Brain pericyte (primary cell): ENCODE measurements at places on chromosomes 7 and 10.

GRCh38 chr7:2647594-2648172 is 15.9 kb downstream of the TTYH3 start:
- DNase-seq: no peak

DNA sequence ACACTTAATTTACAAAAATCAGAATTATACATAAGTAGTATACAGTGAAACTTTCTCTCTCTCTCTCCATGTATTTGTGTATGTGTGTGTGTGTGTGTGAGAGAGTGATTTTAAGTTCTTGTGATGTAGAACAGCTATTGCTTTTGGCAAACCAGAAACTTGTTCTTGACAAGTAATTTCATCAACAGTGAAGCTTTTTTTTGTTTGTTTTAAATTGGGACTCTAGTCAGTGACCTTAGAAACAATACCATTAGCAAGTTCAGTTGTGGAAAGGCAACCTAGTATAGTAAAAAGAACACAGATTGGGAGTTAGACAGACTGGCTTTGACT is 319.1 kb downstream of the PTEN start:
- no peak for DNase-seq

DNA sequence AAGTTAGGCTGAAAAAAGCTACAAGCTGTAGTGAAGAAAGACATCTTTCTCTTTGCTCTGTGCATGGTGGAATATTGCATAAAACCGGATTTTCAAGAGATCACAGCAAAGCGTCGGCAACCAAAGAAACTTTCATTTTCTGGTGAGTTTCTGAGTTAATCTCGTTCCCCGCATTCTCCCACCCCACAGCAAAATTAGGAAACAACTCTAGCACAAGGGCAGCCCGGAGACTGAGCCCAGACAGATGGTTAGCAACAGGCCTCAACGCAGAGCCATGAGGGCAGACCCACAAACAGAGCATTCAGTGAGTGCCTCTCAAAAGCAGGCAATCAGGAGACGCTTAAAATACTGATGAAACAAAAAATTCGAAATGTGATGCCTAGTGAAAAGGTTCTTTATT is 396.1 kb upstream of the KLF6 start:
- no peak for DNase-seq

DNA sequence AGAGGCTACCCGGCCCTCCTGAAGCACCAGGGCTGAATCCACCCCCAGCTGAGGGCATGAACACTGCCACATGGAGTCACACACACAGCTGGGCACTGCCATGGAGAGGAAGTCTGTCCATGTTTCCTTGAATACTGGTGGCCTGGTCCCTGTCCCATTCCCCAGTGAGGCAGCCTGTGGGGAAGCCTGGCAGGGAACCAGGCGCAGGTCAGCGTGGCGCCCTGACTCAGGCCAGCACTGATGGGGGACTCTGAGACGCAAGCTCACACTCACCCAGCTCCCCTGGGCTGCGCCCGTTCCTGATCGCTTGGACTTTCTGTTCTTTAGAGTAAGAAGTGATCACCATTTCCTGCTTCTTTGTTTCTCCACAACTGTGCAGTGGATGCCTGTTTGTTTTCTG is 128.3 kb downstream of the EGFR start:
- no peak for DNase-seq

GRCh38 chr7:76515999-76516443 is 5.7 kb downstream of the UPK3B start:
- DNase-seq: no peak

GRCh38 chr10:4041635-4042034 is 256.6 kb upstream of the KLF6 start:
- no peak for DNase-seq

- no peak for DNase-seq
These were observed 266.1 kb downstream of the PARD3 start for GRCh38 chr10:34549001-34549400.

DNA sequence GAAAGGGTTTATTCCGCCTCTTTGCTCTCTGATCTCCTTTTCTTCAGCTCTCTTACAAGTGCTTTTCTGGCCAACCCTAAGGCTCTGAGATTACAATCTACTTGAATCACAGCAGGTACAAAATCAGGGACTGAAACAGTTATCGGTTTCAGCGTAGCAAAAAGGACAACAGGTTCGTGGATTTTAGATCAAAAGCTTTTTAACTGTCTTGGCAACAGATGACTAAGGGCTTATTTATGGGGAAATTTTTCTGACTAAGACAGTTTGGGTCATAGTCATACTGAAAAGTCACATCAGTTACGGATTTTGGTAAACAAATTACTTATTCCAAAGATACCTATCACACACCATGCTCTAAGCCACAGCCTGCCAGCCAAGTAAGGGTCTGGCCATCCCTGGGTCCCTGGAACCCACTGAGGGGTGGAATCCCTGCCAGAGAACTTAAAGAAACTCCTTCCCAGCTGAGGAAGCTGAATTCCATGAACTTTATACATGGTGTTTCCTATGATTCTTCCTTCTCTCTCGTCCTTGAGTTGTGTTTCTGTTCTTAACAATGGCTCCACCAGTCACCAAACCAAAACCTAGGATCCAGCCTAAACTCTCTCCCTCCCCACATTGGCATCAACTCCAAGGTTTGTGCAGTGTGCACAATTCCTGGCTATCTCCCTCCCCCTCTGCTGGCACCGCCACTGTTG is 169.3 kb downstream of the FAM107B start:
- no peak for DNase-seq

GRCh38 chr7:28104041-28104541 is 76.5 kb downstream of the JAZF1 start:
- DNase-seq: no peak

DNA sequence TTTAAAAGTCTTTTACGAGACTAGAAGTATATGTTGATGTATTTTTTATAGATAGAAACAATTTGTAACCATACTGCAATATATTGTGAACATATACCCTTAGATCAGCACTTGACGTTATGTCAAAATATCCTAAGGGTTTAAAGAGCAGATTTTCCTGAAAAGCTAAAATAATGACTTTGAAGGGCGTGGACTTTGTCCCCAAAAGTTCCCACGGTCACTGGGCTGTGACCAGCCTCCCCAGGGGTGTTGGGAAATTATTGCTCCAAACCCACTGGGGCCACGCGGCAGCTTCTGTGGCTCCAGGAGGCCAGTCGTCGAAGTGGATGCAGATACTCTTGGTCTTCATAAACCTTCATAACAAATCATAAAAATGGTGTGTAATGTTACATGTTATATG is 29.9 kb downstream of the DNAJB6 start:
- no peak for DNase-seq

- DNase-seq: no peak
These were observed 11.1 kb upstream of the GLCCI1 start for GRCh38 chr7:7957513-7957912.

DNA sequence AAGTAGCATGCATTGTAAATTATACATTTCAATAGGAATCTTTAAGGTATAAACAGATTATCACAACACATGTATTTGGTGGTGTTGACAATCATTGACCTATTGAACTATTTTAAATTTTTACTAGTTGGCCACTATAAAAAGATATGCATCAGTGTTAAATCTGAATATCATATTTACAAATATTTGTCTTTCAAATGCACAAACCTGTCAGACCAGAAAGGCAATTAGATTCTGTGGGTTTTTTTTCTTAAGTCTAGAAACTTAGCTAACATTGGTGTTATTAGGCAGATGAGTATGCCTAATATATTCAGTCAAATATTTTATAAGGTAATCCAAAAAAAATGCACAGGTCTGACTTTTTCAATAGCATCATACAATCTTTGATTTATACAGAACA is 241.4 kb upstream of the DGKB start:
- no peak for DNase-seq

- DNase-seq: no peak
These were observed 1126.8 kb upstream of the PHF14 start for GRCh38 chr7:9846902-9847301.

GRCh38 chr7:38512704-38513103 is 118.5 kb downstream of the AMPH start:
- DNase-seq: no peak

DNA sequence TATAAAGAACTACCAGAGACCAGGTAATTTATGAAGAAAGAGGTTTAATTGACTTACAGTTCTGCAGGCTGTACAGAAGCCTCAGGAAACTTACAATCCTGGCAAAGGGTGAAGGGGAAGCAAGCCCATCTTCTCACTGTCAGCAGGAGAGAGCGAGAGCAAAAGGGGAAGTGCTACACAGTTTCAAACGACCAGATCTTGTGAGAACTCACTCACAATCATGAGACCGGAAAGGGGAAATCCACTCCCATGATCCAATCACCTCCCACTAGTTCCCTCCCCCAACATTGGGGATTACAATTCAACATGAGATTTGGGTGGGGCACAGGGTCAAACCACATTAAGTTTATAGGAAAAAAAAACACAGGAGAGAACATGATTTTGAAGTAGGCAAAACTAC is 222.1 kb upstream of the SHH start:
- no peak for DNase-seq

GRCh38 chr7:75604408-75604807 is 112.3 kb downstream of the SPDYE5 start:
- DNase-seq: no peak

- DNase-seq: no peak
These were observed 99.0 kb upstream of the PODXL start for GRCh38 chr7:131655447-131655846.

DNA sequence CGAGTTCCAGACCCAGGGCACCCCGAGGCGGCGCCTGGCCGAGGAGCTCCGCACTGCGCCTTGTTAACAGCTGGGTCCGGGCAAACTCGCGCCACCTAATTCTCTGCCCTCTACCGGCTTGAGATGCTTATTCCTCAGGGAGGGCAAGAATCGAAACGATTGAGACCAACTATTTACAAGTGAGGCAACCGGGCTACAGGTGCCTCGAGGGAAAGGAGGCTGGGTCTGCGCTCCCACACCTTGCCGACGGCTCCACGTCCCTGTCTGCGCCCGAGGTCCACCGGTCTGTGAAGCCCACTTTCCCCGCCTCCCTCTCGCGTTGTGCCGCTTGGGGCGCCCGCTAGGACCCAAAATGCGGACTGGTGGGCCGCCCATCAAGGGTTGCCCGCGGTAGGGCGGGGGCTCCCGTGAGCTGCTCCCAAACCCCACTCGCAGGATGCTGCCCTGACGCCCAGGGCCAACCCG is 527 bp downstream of the AKR1B1 start:
- DNase-seq: no peak

- DNase-seq: no peak
These were observed 116.1 kb downstream of the FAM53B start for GRCh38 chr10:124627866-124628675.

DNA sequence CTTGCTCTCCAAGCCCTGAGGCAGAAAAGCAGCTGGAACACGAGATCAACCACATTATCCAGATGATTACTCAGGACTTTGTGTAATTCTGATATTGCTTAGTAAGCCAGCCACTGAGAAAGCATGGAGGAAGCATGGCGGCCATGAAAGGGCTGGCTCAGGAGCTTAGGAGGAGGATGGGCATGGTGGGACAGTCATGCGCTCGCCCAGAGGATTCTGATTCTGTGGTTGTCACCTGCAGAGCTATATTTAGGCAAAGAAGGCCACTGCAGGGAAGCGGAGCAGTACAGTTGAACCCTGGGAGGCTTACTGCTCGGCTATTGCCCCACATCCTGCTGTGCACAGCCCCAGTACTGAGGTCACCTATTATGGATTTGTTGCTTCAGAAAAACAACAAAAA is 128.8 kb upstream of the DNAJB12 start:
- DNase-seq: no peak

- no peak for DNase-seq
These were observed 47.6 kb downstream of the TSPAN15 start for GRCh38 chr10:69498711-69499471.

DNA sequence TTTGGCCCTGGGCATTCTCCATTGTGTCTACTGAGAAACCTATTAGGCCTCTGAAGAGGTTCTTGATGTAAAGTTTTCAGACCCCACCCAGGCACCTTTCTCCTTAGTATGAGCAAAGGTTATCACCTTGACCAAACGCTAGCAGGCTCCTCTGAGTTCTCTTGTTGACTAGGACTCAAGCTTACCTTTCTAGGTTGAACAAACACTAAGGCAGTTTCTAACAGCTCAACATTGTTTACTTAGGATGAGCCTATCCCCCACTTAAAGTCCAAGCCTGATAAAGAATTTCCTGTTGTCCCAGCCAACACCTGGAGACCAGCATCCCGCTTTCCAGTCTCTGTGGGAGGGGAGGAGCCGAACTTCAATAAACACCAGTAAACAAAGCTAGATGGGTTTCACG is 26.3 kb upstream of the ITGB8 start:
- DNase-seq: no peak

DNA sequence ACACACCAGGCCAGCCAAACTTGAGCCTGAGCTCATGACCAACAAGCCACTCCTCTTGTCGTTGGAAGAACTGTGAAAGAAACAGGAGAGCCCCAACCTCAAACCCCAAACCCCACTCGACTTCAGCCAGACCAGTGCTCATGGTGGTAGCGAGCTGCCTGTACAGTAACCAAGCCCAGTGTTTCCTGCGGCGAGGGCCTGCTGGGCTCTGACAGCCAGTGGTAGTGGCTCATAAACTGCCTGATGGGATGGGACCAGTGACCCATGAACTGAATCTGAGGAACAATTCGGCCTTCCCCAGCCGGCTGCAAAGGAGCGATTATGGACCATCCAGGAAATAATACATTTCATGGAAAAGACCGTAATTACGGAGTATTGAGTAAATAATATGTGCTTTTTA is 191.9 kb downstream of the RPS24 start:
- no peak for DNase-seq

DNA sequence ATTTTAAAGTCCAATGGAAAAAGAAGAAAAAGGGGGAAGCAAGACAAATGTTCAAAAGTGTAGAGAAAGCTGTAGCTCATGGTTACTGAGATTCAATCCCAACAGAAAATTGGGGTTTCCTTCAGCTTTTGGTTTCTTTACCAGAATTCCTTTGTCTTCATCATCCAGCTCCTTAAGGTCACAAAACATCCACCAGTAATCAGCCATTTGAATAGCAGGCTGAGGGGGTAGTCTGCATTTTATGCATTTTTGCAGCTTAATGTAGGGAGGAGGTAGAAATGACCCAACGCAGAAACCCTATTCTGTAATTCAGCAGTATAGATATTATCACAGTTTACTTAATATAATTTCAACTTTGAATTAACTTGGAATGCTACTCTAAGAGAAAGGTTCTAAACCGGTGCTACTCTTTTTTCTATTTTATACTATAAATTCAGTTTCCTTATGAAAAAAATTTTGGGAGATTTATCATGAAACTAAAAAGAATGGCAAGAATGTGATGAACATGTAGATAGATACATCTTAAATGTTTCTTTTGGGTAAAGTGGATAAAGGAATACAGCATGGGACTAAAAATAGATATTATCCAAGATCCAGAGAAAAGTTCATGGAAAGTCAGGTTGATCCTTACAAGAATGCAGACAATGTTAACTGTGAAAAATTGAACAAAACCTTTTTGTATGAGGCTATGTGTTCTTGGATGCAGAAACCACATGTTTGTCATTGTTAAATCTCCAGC is 596.9 kb downstream of the PHTF2 start:
- no peak for DNase-seq

- no peak for DNase-seq
These were observed 51.8 kb upstream of the MRLN start for GRCh38 chr10:59805014-59805413.
